ENCODE measurements at places on chromosomes 6 and 20.

DNA sequence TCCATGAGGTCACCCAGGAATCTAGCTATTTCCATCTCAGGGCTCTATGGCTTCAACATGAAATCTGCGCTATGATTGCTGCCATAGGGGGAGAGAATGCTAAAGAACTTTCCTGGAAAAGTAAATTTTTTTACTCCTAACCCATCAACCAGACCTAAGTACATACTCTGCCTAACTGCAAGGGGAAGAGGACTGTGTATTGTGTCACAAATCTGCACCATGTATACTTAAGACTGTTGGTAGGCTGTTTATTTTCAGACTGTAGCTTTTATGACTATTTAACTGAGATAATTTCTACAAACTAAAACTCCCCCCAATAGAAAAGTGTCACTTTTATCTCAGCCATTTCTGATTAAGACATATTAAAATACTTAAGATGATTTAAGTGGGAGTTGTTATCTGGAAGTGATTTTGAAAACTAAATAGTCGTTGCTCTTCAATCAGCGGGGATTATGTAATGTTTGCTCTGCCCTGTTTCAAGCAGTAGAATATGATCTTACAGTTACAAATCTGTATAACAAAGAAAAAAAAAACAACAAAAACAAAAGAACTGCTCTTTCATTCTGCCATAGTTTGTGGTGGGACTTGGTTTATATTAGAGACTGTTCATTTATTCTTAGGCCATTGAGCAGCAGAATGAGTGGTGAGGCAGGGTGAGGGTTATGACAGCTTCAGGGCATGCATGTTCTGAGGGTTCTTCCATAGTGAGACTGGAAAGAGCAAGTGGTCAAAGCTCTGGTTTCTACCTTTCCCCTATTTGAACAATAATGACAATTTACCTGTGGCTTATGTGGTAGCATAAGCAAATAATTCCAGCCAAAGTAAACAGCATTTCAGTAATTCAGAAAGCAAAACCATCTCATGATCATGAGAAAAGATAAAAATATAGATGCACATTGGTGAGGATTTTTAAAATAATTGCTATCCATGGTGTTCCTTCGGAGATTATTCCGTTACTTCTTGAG, 126.3 kb upstream of the CEP162 start:
- DNase-seq, result no peak

GRCh38 chr6:17869010-17869752, 118.3 kb downstream of the KIF13A start:
- no peak for DNase-seq

DNA sequence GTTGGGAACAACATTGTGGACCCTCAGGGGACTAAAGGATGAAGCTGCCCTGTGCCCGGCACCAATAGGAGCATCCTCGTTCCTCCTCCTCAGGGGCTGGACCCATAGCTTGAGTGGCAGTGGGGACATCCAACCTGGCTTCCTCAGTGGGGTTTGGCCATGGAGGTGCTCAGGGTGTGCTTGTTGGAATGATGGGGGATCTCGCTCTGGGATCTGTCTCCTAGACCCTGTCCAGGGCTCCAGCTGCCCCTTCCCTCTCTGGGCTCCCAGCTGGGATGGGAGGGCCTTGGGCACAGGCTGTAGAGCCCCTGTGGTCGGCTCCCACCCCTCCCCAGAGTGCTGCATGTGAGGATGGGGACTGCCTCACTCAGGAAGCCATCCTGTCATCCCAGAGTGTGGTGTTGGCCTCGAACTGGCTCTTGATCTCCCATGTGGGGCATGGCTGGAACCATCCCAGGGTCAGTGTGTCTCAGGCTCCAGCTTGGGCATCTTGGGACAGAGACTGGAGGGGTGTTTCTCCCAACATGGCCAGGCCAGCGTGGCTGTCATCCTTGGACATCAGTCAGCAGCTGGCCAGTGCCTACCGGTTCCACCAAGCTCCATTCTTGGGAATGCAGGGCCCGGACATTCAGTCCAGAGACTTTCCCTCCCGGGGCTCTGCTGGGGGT, 9.5 kb upstream of the MYT1 start:
- DNase-seq, result no peak

GRCh38 chr20:7760247-7761031, 179.8 kb downstream of the HAO1 start:
- DNase-seq, result no peak

GRCh38 chr6:109008054-109008453, 86.6 kb downstream of the SESN1 start:
- no peak for DNase-seq

DNA sequence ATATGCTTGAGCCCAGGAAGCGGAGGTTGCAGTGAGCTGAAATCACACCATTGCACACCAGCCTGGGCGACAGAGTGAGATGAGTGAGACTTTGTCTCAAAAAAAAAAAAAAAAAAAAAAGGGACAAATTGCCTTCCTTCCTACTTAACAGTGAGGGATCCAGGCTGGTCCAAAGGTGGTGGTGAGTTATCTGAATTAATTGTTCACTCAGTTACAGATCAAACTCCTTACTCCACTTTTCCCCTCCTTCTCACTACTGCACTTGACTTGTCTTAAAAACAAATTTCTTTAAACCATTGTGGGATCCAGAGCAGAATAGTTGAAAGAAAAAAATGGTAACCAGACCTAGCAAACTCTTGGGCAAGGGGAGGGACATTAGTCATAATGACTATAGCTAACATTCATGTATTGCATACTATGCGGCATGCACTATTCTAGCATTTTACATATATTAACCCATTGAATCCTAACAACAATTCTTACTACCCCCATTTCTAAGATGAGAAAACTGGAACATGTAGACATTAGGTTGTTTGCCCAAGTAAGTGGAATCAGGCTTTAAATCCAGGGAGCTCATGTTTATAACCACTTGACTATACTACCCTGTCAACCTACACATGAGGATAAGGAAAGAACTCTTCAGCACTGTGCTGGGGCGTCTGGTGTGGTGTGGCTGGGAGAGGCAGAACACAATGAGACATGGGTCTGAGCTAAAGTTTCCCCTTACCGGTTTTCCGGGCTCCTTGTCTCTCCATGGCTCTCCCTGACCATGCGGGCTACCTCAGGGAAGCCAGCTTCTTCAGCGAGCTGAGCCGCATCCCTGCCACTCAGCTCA, 1.5 kb downstream of the GPANK1 start:
- DNase-seq, result no peak

DNA sequence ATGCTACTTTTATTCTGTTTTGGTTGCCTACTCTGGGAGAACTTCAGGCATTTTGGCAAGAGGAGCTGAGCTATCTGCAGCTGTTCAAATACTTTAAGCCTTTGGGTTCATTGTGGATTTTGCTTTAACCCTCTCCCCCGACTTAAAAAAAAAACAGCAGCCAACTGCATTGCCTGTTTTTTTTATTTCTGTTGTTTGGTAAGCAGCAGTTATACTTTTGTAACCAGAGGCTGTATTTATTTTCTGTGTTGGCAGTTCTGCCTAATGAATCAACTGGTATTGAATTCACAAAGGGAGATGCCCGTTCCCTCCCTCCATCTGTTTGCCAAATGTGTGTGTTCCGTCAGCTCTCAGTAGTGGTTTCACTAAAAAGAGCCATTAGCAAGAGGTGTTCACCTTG, 484.0 kb downstream of the UTRN start:
- DNase-seq, result no peak

All from T-helper 1 cell (primary cell).